Vagina (tissue), 2 donors: ENCODE measurements at places on chromosomes 4 and X.

DNA sequence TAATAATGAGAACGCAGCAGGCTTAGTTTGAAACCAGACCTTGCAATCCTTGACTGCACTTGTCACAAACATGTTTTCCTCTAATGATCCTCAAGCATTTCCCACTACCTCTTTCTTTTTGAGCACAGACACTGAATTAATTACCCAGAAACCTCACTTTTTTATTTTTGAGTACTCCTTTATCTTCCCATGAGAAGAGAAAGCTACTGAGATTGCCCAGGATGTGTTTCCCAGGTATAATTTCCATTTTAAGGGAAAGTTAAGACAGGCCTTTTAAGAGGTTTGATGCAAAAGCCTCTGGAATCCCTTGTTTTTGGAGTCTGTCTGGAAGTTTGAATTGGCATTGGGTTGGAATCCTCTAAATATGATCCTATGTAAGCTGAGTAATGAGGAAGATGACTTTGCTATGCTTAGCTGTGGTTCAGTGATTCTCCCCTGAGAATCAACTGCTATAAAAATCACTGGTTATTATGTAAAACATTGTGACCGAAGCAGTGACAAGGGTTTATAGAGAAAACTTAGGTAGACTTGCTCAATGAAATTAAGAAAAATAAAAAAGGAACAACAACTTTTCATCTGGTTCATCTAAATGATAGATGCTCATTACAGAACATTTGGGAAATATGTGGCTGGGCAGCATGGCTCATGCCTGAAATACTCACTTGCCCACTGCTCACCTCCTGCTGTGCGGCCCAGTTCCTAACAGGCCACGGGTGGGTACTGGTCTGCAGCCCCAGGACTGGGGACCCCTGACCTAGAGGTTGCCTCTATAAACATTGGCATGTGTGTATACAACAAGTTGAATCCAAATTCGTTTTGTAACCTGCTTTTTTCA lies 10.8 kb upstream of the RHOH start:
- DNase-seq: no peak

DNA sequence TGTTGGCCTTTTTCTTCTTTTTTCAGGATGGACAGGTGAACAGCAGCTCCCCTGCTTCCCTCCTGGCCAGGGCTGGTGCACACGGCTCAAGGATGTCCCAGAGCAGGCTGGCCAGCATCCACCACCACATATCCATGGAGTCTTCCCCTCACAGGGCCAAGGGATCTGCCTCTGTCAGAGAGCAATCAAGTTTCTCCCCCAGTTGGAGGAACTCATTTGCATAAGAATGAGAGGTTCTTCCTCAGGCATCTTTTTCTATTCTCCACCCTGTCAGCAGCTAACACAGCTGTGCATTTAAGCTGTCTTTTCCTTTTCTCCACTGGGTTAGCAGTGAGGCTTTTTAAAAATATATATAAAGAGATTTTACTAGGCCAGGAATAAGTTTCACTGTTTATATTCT lies 143.8 kb downstream of the ANAPC10 start:
- DNase-seq: no peak

DNA sequence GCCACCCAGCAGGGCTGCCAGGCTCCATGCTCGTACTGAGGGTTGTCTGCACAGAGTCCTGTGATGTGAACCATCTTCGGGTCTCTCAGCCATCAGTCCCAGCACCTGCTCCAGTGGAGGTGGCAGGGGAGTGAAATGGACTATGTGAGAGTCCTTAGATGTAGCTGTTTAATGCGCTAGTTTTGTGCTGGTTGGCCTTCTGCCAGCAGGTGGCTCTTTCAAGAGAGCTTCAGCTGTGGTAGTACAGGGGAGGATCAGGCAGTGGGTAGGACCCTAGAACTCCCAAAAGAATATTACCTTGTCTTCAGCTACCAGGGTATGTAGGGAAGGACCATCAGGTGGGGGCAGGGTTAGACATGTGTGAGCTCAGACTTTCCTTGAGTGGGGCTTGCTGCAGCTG lies 1066.0 kb downstream of the GLUD2 start:
- DNase-seq: no peak

GRCh38 chr4:8147231-8147970 lies 11.2 kb downstream of the ABLIM2 start:
- DNase-seq: no peak

DNA sequence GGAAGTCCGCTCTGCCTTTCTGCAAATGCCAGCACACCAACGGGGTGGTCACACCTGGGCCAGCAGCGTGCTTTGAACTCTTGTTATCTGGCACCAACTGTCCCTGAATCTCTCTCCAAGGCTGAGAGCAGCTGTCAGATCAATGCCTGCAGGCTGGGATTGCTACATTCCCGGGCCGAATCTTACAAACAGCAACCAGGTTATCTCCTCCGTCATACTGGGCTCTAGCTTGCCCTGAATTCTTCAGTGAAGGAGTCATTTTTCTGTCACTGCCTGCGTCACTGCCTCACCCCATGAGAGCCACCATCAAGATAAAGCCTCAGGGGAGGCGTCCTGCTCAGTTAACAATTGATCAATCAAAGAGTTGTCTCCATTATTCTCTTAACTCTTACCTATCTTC lies 329.4 kb upstream of the PPARGC1A start:
- no peak for DNase-seq

- DNase-seq: no peak
Measured at GRCh38 chr4:118035309-118035708, 1.0 kb downstream of the NDST3 start.

- no peak for DNase-seq
Measured at GRCh38 chrX:23935106-23935505, 27.3 kb downstream of the CXorf58 start.

DNA sequence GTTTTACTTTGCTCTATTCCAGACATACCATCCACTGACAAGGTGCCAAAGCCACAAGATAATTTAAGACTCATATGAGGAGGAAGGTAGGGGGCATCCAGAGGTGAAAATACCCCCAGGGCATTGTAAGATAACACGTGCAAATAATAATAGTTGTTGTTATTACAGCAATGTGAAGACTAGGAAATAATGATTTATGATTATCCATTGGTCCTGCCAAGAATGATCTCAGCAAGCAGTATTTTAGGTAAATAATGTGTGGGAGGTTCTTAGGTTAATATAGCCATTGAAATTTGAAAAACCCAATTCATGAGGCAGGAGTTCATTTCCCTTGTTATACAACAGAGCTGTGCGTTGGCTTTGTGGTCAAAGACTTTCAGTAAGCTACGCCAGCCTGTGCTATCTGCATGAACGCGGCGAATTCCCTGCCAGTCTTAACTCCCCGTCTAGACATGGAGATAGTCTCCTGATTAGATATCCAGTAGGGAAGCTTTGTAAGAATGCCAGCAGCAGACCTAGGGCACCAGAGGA lies 47.2 kb upstream of the MXRA5 start:
- DNase-seq: no peak

- no peak for DNase-seq
Measured at GRCh38 chr4:16598597-16599206, 299.7 kb downstream of the LDB2 start.

DNA sequence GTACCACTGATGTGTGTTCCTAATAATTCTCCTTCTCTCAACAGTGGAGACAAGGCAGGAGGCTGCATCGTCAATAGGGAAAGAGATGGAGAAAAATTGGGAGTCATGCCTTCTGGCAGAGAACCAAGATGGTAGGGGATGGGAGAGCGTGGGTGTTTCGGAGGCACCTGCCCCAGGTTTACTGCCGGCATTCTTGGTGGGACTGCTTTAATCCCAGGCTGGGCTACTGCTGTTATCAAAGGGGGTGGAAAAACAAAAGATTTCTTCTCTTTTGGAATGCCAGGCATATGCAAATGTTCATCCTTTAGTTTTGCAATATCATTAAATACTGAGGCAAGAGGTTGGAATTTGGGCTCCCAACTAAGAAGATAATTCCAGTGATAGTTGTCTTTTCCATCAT lies 257.0 kb downstream of the DCHS2 start:
- no peak for DNase-seq
